NB4 (cell line): ENCODE measurements at places on chromosomes 3 and 15.

DNA sequence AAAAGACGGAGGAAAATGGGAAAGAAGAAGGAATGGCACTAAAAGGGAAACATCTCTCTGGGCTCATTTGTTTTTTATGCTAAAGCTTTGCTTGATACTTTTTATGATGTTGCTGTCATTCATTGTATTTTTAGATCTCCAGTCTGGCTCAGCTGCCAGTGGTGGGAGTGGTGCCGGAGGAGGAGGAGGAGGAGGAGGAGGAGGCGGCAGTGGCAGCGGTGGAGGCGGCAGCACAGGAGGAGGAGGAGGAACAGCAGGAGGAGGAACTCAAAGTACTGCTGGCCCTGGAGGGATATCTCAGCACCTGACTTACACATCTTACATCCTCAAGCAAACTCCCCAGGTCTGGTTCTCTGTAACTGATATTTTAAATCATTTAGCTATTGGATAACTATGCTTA, 49.6 kb downstream of the MAP6D1 start:
- DNase-seq: peak; percentile 23

DNA sequence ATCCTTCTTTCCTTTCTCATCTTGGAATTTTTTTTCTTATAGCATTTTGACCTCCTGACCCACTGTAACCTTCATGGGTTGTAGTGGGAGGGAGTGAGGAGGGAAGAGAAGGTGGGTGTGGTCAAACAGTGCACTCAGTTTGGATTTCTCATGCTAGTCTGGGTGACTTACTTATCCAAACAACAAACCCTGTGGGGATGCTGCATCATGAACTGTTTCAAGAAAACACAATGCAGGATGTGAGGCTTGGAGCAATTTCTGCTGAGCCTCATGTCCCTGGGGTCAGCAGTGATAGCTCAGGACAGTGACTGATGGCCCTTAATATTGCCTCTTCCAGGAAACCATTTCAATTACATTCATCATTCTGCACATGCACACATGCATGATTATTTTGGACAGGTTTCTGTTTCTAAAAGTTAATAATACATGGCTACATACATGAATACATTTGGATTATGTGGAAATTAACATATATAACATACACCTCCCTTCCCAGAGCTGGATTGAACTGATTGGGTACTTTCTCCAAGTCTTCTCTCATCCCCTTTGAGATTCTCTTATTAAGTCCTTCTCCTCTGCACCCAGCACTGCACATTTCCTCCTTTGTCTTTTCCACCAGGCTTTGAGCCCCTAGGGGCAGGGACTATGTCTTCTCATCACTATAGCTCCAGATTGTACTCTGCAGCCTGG, 61.2 kb downstream of the ADAMTSL3 start:
- no peak for DNase-seq

DNA sequence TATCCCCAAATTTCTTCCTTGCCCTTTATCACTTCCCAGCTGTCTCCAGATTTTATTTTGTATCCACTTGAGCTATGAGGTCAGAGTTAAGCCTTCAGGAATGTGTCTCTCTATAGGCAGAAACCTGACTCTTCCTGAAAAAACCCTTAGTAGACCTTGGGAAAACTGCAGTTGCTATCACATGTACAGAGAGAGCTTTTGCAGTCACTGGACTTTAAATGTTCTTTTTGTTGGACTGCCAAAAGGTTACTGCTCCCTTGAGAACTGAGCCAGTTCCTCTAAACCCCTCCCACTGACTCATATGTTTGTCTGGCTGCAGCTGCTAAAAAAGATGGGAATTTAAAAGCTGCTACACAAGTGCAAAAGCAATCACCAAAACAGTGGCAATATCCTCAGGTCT, 169.1 kb upstream of the CCDC54 start:
- peak; percentile 58 for DNase-seq

DNA sequence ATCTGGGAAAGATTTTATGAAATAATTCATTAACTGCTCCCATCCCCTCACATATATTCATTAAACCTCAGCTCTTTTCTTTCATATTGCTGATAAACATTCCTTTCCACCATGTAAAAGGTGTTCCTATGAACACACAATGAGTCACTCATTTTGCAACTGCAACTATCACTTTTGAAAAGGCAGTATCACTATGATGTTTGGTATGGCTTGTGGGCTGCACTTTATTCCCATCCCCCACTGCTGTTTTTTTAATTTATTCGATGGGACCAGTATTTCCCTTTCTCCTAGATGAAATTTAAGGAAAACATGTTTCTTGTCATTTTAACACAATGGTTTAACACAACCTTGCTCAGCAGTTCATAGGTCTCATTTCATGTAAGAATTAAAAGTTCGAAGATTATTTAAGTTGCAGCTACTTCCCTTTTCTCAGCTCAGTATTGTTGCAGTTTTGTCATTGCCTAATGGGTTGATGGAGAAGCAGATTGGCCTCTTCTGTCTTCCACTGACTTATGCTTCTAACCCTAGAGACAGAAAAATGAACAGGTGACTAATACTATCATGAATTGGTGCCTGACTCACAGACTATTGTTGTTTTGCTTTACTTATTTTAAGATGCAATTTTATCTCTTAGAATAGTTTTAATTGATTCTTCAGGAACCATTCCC, 280.3 kb downstream of the ZPLD1 start:
- peak; percentile 67 for DNase-seq

DNA sequence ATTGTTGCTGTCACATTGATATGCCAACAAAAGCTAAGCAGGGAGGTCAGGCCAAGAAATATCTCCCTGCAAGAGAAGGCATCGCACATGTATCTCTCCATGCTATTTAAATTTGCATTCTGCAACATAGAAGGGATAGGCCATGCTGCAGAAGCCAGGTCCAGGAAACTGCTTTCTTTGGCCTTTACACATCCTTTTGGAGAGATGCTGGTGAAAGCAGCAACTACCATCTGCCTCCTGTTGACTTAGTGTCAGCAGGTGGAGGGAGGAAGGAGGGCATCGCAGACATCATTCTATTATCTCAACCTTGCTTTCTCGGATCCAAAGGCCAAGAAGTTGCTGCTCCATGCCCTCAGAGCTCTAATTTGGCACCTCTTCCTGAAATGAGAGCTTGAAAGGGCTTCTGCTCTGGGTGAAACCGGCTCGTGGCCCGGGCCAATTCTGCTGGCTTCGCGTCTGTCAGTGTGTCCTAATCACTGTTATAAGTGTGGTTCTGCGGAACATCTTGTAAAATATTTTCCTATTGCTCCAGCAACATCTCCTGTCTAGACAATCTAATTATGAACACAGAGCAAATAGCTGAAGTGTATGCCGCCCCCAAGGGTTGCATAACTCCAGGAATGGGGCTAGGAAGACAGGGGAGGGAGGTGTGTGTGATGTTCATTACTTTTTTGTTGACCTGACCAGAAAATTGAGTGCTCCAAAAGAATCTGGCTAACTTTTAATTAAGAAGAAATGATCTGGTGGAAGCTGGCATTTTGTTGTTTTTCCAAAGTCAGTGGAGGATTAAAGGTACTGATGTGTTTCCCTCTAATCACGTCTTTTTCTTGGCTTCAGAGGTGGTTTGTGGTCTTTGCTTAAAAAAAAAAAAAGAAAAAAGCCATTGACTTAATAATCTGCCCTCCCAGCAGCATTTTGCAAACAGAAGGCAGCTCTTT, 89.1 kb downstream of the TPRG1 start:
- DNase-seq: no peak

DNA sequence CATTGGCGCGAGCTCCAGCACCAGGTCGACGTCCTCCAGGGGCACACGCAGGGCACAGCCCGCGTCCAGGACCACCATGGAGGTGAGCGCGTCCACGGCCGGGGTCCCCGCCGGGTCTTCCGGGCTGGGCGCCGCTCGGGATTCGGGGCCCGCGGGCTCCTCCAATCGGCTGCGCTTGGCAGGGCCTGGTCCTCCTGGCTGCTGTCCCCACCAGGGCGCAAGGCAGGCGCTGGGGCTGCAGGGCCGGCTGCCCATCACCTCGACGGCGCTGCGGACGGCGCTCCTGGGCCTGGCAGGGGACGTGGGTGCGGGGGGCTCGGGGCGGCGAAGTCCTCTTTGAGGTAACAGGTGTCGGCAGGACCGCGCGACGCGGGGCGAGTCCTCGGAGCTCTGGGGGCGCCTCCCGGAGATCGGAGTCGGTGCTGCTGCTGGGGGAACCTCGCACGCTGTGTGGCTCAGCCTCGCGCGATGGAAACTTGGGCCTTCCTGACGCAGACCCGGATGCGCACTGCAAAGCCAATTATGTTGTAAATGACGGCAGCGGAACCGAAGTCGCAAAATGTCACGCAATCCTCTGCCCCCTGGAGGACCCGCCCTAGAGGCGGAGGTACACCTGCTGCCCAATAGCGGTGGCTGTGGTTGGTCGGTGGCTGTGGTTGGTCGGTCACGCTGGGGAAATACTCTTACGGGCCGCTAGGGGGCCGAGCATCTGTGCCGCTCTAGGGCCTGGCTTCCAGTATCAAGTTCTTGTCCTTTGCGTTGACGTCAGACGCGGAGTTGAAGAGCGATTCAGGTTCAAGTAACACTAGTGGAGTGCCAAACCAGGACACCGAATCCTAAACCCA, at the start of gene PRR23C:
Gene PRR23C, minus strand, starts transcription at position 527 of the 845 bp plus-strand sequence. Its CDS starts 272 bp downstream, at position 255.
- DNase-seq: no peak

- DNase-seq: no peak
Measured at GRCh38 chr15:37819191-37819590, 115.2 kb upstream of the TMCO5A start.

- DNase-seq: no peak
Measured at GRCh38 chr3:66348704-66349103, 127.9 kb downstream of the SLC25A26 start.
